ENCODE measurements at places on chromosomes 7 and 10. TPM values are rescaled to one million over a fixed set of nuclear protein-coding genes. Genes with fewer than 3 reads are reported as not detected.

DNA sequence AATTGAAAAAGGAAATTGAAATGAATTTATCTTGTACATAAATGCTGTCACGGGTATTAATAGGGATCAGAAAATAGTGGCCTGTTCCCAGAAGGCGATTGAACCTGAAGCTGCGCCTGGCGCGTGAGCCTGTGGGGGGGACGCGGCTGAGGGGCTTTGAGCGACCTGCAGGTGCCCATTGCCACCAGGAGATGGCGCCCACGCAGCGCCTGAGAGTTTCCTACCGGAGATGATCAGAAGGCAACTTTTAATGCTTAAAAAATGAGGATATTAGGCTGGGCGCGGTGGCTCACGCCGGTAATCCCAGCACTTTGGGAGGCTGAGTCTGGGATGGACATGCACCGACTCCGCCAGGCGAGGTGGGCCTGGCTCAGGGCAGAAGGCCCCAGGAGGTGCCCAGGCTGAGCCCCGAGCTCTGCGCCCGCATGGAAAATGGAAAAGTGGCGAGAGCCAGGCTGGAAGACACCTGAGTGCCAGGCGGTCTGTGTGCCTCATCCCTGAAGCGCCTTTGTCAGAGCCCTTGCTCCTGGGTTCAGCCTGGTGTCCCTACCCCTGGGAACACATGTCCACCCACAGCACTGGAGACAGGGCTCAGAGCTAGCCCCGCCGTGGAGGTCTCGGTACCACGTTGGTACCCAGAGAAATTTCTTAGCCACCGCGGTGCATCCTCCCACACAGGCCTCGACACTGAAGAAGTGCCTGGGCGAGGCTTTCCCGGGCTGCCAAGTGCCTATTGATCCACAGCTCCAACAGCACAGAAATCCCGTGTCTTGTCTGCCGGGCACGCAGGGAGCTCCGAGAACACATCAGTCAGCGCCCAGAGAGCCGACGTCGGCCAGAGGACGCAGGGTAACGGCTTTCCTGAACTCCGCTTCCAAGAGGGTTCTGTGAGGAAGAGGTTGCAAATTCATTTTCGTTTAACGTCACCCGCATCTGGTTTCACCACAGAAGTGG is 117.4 kb downstream of the INPP5A start:
- H3K36me3 ChIP-seq: peaks cover 46% of the 10 kb centered on the region
- DNase-seq: peak; percentile 35

- peaks cover 12% of the 10 kb centered on the region for H3K27me3 ChIP-seq
- no peak for DNase-seq
- H3K4me3 ChIP-seq: no peak overlapping the region
- H3K36me3 ChIP-seq: no peaks in the 10 kb centered on the region
- H3K27ac ChIP-seq: no peak overlapping the region
These were observed 22.3 kb upstream of the RET start for GRCh38 chr10:43054593-43054992.

The HOXA3 gene
- not detected for total RNA-seq

DNA sequence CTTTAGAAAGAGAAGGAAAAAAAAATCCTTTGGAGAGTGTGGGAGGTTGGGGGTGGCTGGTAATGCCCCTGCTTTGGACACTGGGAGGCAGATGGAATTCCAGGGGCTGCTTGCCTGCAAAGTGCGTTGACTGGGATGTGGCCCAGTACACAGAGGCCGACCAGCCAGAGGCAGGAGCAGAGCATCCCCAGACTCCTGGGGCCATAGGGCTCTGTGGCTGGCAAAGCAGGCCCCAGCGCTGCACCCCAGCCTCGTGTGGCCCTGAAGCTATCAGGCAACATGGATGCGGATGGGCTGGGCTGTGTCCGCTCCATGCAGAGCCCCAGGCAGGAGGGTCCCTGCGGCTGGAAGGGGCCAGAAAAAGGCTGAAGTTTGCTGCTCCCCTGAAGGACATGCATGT is 361.6 kb upstream of the FZD8 start:
- no peak overlapping the region for H3K4me3 ChIP-seq
- no peaks in the 10 kb centered on the region for H3K27me3 ChIP-seq
- H3K4me1 ChIP-seq: no peaks in the 10 kb centered on the region
- H3K27ac ChIP-seq: no peak overlapping the region

DNA sequence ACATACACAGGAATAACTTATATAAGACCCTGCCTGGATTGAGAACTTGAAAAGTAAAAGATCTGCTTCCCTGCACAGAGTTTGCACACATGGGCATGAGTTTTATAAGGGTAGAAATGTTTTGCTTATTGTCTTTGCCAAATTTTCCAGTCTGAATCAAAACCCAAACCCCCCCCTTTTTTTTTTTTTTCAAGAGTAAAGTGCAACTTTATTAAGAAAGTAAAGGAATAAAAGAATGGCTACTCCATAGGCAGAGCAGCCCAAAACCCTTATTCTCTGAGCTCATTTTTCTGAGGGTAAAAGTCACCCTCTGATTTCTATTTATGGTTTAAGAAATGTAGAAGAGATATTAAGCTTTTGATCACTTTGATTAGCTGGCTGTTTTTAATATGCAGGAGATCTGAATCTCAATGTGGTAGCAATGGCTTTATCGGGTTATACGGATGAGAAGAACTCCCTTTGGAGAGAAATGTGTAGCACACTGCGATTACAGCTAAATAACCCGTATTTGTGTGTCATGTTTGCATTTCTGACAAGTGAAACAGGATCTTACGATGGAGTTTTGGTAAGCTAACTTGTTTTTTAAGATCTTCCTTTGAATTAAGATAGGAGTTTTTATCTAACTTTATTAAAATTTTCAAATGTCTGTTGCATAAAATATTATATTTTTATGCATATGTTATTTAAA is 18.7 kb downstream of the MIOS start:
- H3K27me3 ChIP-seq: no peaks in the 10 kb centered on the region
- H3K27ac ChIP-seq: no peak overlapping the region
- H3K4me1 ChIP-seq: peaks cover 3% of the 10 kb centered on the region

- peak overlapping the region; percentile 96 for H3K4me3 ChIP-seq
- H3K27ac ChIP-seq: peak overlapping the region; percentile 99
- DNase-seq: no peak
- no peaks in the 10 kb centered on the region for H3K36me3 ChIP-seq
- peaks cover 20% of the 10 kb centered on the region for H3K4me1 ChIP-seq
These were observed 395 bp upstream of the ZNF25 start for GRCh38 chr10:37976880-37977203.

- no peaks in the 10 kb centered on the region for H3K4me1 ChIP-seq
- no peak overlapping the region for H3K4me3 ChIP-seq
- H3K36me3 ChIP-seq: no peaks in the 10 kb centered on the region
- peaks cover 11% of the 10 kb centered on the region for H3K27me3 ChIP-seq
- H3K27ac ChIP-seq: no peak overlapping the region
These were observed 165.2 kb downstream of the FANK1 start for GRCh38 chr10:126061526-126061925.

DNA sequence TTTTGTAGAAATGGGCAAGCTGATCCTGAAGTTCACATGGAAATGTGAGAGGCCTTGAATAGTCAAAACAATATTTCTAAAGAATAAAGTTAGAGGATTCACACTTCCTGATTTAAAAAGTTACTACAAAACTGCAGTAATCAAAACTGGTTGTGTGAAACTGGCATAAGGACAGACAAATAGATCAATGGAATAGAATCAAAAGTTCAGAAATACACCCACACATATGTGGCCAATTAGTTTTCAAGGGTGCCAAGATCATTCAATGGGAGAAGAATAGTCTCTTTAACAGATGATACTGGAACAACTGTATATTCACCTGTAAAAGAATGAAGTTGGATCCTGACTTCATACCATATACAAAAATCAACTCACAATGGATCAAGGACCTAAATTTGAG is 27.7 kb downstream of the DNAJC9 start:
- H3K36me3 ChIP-seq: no peaks in the 10 kb centered on the region
- no peaks in the 10 kb centered on the region for H3K4me1 ChIP-seq
- no peak overlapping the region for H3K27ac ChIP-seq
- H3K27me3 ChIP-seq: no peaks in the 10 kb centered on the region

DNA sequence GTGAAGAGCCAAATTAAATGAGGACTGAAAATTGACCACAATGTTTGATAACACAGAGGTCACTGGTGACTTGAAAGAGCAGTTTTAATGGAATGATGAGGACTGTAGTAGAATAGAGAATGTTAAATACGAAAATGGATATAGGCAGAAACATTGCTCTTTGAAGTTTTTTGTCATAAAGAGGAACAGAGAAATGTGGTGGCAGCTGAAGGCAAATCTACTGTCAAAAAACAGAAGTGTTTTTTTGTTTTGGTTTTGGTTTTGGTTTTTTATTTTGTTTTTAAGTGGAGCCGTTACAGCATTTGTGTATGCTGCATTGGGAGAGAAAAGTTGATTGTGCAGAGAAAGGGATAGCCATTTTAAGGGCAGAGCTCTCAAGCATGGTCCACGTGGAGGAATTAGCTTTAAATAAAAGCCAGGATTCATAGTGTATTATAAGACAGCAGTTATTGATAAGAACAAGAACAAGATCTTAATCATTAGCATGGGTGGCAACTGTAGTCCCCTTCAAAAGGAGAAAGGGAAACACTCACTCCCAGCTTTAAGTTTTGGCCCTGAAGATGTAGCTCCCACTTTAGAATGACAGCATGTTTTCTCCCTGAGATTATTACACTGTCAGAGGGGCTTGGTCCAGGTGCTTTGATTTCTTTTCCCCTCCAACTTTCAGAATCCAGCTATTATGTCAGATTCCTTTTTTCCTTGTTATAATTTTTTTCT is 156.7 kb upstream of the BET1 start:
- H3K27ac ChIP-seq: no peak overlapping the region
- H3K36me3 ChIP-seq: no peaks in the 10 kb centered on the region
- DNase-seq: no peak
- H3K4me1 ChIP-seq: no peaks in the 10 kb centered on the region

DNA sequence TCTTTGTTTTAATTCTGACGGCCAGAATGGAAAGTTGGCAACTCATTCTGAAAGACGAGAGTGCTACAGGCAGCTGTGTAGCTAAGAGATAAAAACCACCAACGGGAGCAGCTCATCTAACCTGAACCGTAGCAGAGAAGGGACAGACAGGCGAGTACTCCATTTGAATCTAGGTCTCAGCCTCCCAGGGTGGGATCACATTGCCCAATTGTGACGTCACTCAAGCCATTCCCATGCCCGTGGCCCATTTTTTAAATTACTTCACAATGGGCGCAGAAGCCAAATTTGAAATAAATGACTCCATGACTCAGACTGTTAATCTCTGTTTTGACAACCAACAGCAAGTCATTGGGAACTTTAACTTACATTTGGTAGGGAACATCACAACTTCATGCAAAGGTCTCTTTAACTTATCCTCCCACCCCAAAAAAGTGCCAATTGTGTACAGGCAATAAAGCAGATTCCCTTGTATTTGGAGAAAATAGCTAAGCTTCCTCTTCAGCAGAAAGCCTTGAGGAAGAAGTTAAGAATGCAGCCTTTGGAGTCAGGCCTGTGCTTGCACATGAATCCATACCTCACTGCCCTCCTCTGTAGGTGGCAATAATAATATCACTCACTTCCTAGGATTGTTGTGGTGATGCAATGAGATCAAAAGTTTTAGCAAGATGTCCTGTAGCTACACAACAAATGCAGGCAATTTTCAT is 93.2 kb upstream of the KIF5B start:
- H3K27me3 ChIP-seq: no peaks in the 10 kb centered on the region
- DNase-seq: no peak
- peaks cover 19% of the 10 kb centered on the region for H3K4me1 ChIP-seq
- no peaks in the 10 kb centered on the region for H3K36me3 ChIP-seq

The CALHM3 gene
- total RNA-seq: not detected

DNA sequence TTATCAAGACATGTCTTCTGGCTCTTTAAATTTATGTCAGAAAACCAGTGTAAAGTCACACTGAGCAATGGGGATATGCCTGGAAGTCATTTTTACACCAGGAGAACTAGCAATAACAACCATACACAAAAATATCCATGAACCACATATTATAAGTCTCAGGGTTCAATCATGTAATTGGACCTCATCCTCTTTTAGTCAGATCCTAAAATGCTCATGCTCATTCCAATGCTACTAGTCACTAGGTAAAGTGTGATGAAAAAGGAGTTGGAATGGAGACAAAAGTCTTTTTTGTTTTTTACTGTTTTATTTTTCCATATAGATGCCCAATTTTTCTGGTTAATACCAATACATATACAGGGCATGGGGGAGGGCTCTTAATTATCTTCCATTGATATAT is 306.1 kb downstream of the DGKB start:
- no peaks in the 10 kb centered on the region for H3K36me3 ChIP-seq
- no peak for DNase-seq
- no peak overlapping the region for H3K27ac ChIP-seq
- H3K4me3 ChIP-seq: no peak overlapping the region
- H3K27me3 ChIP-seq: no peaks in the 10 kb centered on the region
- H3K4me1 ChIP-seq: no peaks in the 10 kb centered on the region

GRCh38 chr10:76786504-76787072 is 851.0 kb downstream of the KCNMA1 start:
- no peaks in the 10 kb centered on the region for H3K36me3 ChIP-seq
- DNase-seq: no peak
- H3K27ac ChIP-seq: no peak overlapping the region
- no peaks in the 10 kb centered on the region for H3K4me1 ChIP-seq

Measured in heart right ventricle (tissue), 16 donors.